ENCODE measurements at places on chromosomes 3 and 15. TPM values are rescaled to one million over a fixed set of nuclear protein-coding genes. Genes with fewer than 3 reads are reported as not detected.

- no peaks in the 10 kb centered on the region for H3K27me3 ChIP-seq
- no peak for DNase-seq
- peaks cover 5% of the 10 kb centered on the region for H3K4me1 ChIP-seq
- H3K36me3 ChIP-seq = peaks cover 4% of the 10 kb centered on the region
These were observed 37.1 kb upstream of the RPL35A start for GRCh38 chr3:197912741-197913476.

DNA sequence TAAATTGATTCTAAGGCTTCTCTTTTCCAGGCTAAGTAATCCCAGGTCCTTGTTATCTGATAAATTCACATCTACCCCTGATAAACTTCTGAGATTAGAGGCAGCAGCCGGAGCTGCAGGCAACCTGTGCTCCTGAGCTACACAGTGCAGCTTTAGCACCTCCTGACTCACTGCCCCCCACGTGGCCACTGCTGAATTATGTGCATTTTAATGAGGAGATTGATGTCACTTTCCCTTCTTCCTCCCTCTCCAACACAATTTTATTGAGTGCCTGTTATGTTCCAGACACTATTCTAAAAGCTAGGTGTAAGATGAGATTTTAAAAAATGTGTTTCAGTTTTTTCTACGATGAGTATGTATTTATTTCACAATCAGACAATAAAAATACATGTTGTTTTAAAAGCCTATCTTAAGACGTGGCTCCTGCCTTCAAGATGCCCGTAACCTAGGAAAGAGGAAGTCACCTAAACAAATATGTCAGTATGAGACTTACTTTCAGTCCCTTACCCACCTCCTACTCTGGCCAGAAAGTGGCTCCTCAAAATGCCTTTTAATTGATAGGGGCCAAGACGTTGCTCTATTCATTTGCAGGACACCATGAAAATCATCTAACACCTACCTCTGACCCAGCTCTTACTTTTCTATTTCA, 161.5 kb upstream of the PFN2 start:
- H3K27ac ChIP-seq = no peak overlapping the region
- H3K4me1 ChIP-seq = no peaks in the 10 kb centered on the region
- H3K36me3 ChIP-seq = no peaks in the 10 kb centered on the region
- no peak for DNase-seq

DNA sequence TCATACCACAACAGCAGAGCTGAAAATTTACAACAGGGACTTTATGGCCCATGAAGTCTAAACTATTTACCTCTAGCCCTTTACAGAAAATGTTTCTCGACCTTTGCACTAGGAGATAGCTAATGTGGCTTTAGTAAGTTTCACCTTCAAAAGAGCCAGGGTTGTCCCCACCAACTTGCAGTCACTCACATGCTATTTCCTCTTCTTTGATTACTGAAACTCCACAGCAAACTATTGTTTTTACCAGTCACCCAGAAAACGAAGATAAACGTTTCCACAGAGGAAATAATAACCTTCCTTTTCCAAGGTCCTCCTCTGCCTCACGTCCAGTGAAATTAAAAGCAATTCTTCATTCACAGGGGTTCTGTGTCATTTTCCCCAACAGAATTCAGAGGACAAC, 48.2 kb downstream of the WWTR1 start:
- H3K4me3 ChIP-seq = no peak overlapping the region
- H3K27me3 ChIP-seq = peaks cover 9% of the 10 kb centered on the region
- peaks cover 5% of the 10 kb centered on the region for H3K4me1 ChIP-seq
- DNase-seq = no peak
- H3K36me3 ChIP-seq = no peaks in the 10 kb centered on the region

GRCh38 chr15:62742409-62743171, 300.0 kb upstream of the TPM1 start:
- H3K36me3 ChIP-seq = no peaks in the 10 kb centered on the region
- no peaks in the 10 kb centered on the region for H3K27me3 ChIP-seq

GRCh38 chr3:2094941-2095340, 3.7 kb upstream of the CNTN4 start:
- no peak for DNase-seq
- H3K4me1 ChIP-seq = peaks cover 2% of the 10 kb centered on the region
- no peak overlapping the region for H3K4me3 ChIP-seq
- H3K27me3 ChIP-seq = peaks cover 22% of the 10 kb centered on the region

DNA sequence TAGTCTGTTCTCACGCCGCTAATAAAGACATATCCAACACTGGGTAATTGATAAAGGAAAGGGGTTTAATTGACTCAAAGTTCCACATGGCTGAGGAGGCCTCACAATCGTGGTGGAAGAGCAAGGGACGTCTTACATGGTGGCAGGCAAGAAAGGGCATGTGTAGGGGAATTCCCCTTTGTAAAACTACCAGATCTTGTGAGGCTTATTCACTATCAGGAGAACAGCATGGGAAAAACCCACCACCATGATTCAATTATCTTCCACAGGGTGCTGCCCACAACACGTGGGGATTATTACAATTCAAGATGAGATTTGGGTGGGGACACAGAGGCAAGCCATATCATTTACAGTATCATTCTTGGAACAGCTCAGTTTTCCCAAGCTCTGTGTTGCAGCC, 268.0 kb downstream of the SUCLG2 start:
- no peak for DNase-seq
- H3K4me1 ChIP-seq = peaks cover 7% of the 10 kb centered on the region
- no peak overlapping the region for H3K4me3 ChIP-seq

DNA sequence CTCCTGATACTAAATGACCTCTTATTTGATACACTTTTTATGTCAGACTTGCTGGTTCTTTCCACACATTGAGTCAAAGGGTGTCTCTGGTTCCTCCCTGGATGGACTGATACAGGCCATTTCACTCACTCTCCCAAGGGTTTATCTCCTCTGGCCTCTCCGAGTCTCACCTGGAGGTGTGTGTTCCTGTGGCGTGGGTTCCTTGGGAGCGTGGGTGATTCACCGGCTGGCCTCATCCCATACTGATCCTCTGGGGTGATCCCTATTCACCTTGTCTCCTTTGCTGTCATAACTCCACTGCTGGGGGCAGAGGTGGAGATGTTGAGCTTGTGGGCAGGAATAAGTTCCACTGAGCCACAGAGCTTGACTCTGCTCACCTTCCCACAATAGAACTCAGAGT, 61.1 kb downstream of the ST6GAL1 start:
- H3K4me1 ChIP-seq = peaks cover 14% of the 10 kb centered on the region
- no peak overlapping the region for H3K27ac ChIP-seq
- H3K27me3 ChIP-seq = no peaks in the 10 kb centered on the region
- no peak overlapping the region for H3K4me3 ChIP-seq

DNA sequence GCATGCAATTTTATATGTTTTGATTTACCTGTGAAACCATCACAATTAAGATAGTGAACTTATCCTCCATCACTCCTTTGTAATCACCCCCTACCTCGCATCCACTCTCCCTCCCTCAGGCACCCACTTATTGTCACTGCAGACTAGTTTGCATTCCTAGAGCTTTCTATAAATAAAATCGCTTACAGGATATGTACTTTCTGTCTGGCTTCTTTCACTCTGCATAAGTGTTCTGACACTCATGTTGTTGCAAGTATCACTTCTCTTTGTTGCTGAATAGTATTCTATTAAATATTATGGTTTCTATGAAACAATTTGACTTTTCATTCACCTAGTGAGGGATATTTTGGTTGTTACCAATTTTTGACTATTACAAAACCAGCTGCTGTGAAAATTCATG, 139.3 kb downstream of the RSRC1 start:
- no peaks in the 10 kb centered on the region for H3K27me3 ChIP-seq
- H3K4me3 ChIP-seq = no peak overlapping the region
- H3K36me3 ChIP-seq = peaks cover 32% of the 10 kb centered on the region
- H3K27ac ChIP-seq = no peak overlapping the region
- DNase-seq = no peak

Gene XYLB
- 3.2 TPM for total RNA-seq

Gene TJP1
- total RNA-seq = not detected
